ENCODE measurements at places on chromosomes 1 and 21.

- no peak for DNase-seq
These were observed 2.6 kb downstream of the HYI start for GRCh38 chr1:43451157-43451591.

DNA sequence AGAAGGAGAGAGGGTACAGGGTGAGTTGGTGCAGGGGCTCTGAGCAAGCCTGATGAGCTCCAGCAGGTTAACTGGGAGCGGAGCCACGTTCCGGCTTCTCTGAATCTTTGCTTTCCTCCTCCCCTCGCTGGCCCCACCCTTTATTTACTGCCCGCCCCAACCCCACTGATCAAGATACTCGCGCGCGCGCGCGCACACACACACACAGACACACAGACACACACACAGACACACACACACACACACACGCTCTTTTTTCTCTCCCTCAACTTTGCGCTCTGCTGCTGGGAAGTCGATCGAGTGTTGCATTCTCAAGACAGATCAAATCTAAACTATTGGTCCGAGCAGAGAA is at the start of gene GRIK1:
Gene GRIK1, minus strand, starts transcription at position 73 of the 352 bp plus-strand sequence.
- no peak for DNase-seq

DNA sequence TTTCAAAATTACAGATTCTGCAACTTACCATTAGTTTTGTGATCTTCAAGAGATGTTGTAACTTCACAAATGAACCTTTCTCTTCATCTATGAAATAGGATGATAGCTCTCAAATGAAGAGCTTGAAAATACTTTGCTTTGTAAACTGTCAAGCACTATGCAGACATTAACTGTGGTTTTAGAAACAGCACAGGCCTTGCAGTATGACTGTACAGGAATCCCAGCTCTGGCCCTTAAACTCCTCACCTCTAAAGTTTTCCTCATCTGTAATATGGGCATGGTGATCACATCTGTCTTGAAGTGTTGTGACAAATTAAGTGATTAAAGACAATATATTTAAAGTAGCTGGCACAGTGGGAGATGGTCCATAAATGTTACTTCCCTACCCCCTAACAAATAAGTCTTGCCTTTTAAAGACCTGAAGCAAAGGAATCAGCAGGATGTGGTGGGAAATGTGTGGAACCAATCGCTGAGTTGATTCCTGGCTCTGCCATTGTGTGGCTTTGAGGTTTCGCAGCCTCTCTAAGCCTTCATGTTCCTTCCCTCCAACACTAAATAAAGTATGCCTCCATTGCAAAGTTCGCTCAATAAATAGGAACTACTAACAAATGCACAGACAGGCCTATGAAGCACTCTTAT is 5.5 kb upstream of the PTP4A2 start:
- no peak for DNase-seq

GRCh38 chr1:151513626-151514121 is 2.5 kb downstream of the CGN start:
- DNase-seq: no peak

DNA sequence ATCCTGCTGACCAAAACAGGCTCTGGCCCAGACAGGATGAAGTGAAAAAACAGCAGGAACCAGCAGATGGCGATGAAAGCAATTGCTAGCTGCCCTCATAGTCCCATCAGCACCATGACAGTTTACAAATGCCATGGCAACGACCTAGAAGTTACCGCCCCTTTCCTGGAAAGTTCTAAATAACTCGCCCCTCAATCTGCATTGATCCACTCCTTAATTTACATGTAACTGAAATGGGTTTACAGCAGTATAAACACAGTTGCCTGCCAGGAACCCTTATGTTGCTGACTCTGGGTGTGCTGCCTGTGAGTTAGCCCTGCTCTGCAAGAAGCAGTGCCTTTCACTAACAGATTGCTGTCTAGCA is 65.5 kb upstream of the CR1L start:
- DNase-seq: peak; percentile 30

GRCh38 chr1:114108751-114109255 is 44.9 kb downstream of the SYT6 start:
- DNase-seq: peak; percentile 76

DNA sequence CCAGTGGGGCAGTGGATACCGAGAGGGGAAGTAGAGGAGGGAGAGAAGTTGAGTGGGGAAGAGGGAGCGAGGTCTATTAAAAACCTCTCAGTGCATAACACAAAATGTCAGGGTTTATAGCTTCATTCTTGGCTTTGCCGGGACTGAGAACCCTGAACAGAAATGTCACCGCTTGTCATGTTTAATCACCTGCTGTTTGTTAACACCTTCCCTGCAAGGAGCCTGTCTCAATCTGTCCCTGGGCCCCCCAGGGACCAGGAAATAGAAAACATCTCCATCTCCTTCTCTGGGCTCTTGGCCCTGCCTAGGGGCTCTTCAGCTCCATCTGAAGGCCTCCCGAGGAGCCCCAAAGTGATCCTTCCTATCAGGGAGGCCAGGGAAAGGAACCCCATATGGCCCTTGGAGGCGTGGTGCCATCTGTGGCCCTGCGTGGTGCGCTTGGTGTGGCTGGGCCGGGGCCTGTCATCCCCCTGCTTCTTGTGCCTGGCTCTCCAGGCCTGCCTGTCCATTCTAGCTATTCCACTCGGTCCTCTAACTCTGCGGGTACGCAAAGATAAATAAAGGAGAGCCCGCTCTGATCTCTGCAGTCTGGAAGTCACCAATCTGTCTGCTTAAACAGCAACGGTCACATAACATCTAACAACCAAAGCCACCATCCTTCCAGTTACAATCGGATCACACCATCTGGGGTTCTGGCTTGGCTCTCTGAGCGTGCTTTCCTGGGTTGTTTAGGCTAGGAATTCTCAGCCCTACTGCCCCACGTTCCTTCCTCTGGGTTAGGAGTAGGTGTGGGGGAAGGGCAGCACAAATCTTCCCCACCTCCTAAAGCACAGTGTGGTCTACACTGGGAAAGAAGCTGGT is 113.8 kb downstream of the CASZ1 start:
- DNase-seq: no peak

DNA sequence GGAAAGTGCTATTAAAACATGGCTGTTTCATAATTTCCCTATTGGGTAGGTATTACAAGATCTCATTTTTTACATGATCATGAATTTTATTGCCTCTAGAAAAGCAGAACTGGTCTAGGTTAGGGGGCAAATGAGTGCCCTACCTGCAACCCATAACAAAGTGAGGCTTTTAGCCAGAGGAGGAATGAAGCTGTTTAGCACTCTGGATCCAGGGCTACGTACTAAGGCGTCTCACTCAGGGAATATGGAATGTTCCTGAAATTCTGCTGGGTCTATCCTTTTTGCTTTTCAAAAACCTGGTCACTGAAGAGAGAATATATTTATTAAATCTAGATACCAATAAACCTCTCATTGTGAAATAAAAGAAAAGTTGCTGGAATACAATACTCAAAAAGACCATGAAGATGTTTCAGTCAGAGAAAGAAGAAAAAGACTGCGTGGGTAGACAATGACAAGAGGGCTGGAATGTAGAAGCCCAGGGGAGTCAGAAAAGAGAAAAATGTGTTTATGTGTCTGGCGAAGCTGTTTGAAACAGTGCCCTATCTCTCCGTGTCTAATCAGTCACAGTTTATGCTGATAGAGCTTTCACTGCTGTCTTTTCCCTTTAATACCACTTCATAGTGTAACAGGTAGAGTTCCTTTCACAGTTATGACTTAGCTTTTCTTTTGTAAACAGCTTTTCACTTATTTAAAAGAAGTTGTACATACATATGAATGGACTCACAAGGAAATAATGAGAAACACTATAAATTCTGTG is 25.0 kb upstream of the SYDE2 start:
- no peak for DNase-seq

DNA sequence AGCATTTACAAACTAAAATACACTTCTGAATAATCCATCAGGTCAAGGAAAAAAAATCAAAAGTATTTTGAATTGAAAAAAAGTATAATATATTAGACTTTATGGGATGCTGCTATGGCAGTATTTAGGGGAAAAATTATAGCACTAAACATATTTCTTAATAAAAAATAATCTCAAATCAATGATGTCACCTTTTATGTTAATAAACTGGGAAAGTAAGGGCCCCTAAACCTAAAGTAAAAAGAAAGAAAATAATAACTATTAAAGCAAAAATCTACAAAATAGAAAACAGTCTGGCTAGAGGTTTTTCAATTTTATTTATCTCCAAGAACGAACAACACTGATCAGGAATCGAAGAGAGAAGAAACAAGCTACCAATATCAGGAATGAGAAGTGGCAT is 160.8 kb upstream of the PLXNA2 start:
- DNase-seq: no peak

- DNase-seq: peak; percentile 92
These were observed 84.1 kb upstream of the PRDX6 start for GRCh38 chr1:173392895-173393658.

DNA sequence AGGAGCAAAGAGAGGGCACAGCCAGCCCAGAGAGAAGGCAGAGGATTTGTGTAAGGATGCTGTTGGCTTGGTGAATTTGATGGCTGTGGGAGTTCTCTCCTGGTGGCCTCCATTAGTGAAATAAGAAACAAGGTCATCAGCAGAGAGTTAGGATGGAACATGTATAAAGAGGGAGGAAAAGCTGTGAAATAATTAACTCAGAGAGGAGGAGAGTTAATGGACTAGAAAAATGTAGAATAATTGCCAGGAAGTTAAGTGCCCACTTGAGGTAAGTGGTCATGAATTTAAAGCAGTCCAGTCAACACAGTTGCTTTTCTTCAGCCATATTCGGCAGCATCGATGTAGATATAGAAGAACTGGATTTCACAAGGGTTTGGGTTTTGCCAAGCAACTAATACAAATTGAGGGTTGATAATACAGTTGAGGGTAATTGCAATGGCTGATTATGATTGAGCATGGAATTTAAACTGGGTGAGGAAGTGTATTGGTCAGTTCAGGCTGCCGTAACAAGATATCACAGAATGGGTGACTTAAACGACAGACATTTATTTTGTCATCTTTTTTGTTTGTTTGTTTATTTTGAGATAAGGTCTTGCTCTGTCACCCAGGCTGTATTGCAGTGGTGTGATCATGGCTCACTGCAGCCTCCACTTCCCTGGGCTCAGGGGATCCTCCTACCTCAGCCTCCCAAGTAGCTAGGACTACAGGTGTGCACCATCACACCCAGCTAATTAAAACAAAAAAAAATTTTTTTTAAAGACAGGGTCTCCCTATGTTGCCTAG is 31.7 kb upstream of the KLF17 start:
- DNase-seq: no peak

- no peak for DNase-seq
These were observed 26.2 kb upstream of the ADARB1 start for GRCh38 chr21:45048026-45048698.

DNA sequence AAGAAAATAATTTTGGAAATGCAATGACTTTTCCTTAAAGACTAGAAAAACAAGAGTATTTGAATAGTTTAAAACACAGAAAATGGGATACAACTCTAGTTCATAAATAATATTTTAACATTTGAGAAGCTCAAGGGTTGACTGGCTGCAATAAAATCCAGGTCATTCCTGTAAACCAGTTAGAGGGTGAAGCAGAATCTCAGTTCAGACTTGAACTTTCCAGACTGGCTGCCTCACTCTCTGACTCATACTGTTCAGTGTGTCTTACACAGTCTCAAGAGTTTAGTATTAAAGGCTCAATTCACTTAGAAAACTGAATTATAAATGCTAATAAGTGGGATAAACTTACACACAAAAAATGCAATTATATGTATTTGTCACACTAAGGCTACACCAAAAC is 89.9 kb downstream of the RAVER2 start:
- peak; percentile 67 for DNase-seq

GRCh38 chr1:164624400-164624799 is 65.4 kb downstream of the PBX1 start:
- DNase-seq: no peak

- peak; percentile 51 for DNase-seq
These were observed 26.7 kb upstream of the RBM15 start for GRCh38 chr1:110312188-110313121.

GRCh38 chr1:44283524-44284173 is 70.4 kb downstream of the DMAP1 start:
- no peak for DNase-seq

GRCh38 chr1:3550511-3551289 is 60.6 kb downstream of the MEGF6 start:
- no peak for DNase-seq

DNA sequence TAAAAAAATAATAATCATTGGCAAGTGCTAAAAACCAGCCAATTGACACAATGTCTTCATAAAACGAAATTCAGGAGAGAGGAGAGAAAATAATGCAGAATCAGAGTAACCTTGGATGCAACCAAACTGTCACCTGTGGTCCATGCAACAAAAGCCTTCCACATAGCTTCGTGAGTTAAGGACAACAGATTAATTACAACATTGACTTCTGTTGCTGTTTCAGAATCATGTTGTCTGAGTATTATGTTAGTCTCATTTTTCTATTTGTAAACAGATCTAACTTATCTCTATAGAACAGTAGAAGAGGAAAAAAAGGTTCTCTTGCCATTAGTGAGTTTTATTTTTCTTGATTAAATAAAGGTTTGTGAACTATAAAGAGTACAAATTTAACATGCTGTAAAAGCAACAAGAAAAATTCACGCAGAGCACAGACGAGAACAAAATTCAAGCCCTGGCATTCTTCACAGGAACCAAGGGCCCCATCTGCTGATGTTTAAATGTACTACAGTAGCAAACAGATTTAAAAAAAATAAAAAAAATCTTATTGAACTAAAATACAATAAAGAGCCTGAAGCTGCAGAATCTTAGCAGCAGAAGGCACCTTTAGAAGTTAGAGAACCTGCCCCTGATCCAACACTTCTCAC is 381.1 kb upstream of the PKN2 start:
- peak; percentile 21 for DNase-seq

- no peak for DNase-seq
These were observed 8.3 kb upstream of the KIAA0040 start for GRCh38 chr1:175200678-175201521.

DNA sequence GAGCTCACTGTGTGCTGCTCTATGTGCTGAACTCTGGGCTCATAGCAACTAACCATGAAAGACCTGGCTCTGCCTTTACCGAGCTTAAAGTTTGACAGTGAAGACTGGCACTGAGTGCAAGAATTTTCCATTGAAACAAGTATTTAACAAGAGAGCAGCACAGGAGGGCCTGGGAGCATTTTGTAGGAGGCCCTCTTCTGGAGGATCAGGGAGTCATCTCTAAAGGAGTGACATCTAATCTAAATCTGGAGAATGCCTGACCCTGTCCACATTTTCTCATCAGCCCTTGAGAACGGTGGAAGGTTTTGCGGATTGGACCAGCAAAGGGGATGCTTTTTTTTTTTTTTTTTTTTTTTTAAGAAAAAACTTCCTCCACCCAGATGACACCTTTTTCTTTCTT is 150.8 kb downstream of the ROR1 start:
- DNase-seq: no peak

DNA sequence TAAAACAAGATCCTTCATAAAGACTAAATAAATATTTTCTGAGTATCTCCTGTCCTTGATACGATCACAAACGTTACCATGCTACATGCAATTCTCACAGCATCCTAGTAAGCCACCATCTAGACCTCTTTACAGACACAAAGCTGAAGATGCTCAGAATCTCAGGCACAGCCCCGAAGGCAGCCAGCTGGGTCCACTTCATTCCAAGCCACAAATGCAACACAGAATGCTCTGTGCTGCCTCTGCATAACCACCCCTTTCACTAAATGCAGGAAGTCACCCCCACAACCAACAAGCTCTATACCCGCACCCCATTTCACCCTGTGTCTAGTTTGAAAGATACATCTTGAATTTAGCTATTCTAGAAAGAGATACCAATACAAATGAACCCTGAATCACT is 12.9 kb downstream of the RCAN1 start:
- no peak for DNase-seq
